H4 (cell line): ENCODE measurements at places on chromosomes 3 and 15.
A peak's percentile ranks its signal among the peaks of the same experiment; 100 is the strongest.

- no peak for DNase-seq
Observed at GRCh38 chr15:70058642-70059360, 38.9 kb downstream of the TLE3 start.

GRCh38 chr3:16177962-16178627, 3.6 kb downstream of the GALNT15 start:
- peak; percentile 74 for DNase-seq

- DNase-seq = no peak
Observed at GRCh38 chr3:144864646-144865045, 893.0 kb downstream of the DIPK2A start.

DNA sequence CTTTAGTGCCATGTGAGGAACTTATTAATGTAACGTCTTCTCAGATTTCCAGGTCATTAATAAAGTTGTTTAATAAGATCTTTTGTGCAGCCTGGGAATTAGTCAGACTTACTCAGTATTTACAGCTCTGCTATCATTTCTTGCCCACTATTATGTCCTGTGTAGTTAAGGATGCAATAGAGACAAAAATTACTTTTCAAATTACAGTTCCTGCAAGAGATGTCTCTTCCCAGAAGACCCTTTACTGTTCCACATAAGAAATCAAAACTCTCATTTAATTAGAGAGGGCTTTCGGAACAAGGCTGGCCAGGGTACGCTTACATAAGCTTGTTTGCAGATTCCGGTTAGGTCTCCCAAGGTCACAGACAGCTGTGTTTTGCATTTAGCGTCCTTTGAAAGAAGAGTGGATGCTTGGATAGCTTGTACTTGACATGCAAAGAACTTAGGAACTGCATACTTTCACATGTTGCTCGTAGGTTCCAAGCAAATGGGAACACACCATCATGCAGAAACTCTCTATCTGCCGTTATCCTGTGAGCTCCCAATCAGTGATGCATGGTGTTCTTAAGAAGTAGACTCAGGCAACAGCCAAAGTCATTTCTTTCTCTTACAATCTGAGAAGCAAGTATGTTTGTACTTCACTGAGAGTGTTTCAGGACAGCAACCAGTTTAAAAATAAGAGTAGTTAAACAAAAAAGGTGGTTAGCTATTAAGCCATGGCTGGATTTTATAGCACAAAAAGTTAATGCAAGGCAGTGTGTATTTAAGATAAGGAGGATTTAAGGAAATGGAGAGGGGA, 37.4 kb downstream of the FILIP1L start:
- DNase-seq = no peak

DNA sequence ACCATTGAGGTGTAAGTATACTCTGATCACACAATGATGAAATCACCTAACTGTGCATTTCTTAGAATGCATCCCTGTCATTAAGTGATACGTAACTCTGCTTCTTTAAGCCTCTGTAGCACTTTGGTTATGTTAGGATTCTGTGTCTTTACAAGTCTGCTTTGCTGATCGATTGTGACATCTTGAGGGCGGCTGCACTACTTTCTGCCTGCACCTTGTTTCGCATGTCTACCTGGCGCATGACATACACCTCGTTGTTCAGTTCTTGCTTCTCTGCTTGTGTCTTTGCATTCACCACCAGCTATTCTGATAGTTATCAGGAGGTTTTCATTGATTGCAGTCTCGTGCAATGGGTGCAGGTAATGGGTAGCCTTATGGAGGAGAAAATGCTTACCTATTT, 32.7 kb downstream of the IGF1R start:
- no peak for DNase-seq

DNA sequence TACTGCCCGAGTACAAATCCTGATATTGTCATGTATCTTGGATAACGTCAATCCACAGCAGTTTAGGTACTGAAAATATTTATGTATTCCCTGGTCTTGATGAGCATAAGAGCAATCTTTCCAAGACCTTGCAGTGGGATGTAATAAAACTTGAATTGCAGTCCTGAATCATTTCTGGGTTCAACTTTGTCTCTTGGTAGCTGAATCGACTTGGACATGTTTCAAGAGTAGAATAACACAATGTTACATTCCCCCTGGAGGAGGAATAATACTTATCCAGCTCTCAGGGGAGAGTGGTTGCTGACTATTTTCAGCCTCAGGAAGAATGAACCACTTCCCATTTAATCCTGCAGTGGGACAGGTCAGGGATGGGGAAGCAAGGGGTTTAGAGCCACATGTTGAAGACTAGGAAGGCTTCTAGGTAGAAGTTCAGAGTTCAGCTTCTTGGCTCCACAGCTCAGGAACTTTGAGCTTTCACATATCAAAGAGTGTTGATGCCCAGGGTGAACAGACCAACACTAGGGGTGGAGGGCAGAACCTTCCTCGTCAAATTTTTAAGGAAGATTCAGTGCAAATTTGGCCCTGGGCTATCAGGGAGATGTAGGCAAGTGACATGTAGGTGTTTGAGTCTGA, 43.4 kb upstream of the GPD1L start:
- no peak for DNase-seq

- no peak for DNase-seq
Observed at GRCh38 chr3:144270100-144270499, 298.5 kb downstream of the DIPK2A start.

- DNase-seq = no peak
Observed at GRCh38 chr3:130894130-130894985, 474 bp downstream of the ATP2C1 start.

DNA sequence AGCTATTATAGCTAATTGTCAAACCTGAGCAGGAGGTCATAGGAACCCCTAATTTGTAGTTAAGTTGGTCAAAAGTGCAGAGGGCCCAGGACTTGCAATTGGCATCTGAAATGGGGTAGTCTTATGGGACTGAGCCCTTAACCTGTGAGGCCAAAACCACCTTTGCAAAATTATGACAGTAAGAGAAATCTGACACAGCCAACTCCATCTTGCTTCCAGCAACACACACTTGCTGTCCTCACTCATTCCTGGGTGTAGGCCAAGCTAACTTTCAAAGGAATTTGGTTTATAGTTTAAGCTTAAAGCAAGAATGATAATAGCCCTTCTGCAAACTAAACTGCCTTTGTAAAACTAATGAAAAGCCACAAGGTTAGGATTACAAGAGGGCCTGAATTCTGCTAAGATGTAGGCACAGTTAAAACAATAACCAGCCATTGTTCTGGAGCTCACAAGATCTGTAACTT, 57.6 kb upstream of the FRMD4B start:
- peak; percentile 33 for DNase-seq

DNA sequence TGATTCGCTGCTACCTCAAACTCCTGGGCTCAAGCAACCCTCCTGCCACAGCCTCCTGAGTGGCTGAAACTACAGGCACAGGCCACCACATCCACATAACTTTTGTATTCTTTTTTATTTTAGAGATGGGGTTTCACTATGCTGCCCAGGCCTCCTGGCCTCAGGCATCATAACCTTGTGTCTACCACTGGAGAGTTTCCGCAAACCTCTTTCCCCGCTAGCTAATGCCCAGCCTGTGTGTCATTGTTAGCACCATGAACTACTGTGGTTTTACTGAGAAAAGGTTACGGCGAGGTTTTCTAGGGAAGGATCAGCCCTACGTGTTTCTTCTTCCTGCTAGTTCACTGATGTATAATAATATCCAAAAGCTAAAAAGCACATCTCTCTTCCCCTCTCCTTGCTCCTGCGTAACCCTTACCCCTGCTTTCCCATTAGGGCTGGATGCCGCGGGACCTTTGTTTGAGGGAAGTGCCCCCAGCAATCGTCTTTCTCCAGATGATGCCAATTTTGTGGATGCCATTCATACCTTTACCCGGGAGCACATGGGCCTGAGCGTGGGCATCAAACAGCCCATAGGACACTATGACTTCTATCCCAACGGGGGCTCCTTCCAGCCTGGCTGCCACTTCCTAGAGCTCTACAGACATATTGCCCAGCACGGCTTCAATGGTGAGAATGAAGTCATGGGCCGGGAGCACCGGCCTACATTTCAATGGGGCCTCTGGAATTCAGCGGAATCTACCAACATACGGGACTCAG, 113.7 kb downstream of the LIPC start:
- DNase-seq = no peak

DNA sequence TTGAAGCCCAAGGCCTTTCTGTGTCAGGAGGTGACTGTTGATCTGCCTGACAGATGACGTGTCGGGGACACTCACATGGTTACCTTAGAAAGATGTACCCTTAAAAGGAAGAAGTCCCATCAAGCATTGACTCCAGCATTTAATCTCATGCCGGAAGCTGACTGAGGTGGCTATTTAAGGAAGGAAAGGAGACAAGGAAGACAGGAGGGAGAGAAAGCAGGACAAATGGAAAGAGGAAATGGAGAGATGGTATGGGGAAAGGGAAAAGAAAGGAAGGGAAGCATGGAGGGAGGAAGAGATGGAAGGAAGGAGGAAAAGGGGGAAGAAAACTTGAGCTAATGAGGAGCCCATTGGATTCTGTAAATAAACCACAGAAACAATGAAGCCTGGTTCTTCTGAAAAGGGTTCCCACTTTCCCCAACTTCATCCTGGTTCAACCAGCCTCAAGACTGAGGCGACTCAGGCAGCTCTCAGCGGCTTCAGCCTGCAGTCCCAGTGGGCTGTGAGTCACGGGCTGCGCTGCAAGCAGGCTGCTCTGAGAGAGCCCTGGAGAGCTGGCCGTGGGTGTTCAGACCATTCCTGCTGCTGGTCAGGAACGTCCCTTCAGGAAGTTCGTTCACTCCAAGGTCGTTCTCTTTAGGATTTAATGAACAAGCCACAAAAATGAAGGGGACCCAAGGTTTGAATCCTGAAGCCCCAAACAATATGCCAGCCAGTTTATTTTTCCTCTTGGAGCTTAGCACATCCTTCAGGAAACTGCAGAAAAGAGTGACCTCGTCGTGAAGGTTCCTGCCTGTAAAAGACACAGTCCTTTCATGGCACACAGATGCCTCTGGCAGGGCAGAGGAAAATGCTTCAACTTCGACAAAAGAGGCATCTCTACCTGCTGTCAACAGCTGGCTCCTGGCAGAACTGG, 69.6 kb upstream of the THBS1 start:
- peak; percentile 56 for DNase-seq

- DNase-seq = no peak
Observed at GRCh38 chr3:186268616-186269448, 93.2 kb downstream of the DGKG start.

GRCh38 chr3:176120507-176120906, 1076.8 kb downstream of the TBL1XR1 start:
- no peak for DNase-seq

DNA sequence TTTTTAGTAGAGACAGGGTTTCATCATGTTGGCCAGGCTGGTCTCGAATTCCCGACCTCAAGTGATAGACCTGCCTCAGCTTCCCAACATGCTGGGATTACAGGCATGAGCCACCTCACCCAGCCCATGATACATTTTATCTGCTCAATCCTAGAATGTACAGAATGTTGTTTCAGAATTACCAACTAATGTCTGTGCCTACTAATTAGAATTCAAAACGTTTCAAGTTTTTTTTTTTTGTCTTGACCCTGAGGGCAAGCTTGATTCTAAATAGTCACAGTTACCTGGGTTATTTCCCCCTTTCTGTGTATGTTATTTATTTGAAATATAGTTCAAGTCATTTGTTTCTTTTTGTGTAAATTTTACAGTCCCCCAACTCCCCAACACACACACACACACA, 5.3 kb upstream of the KIF23 start:
- DNase-seq = no peak

DNA sequence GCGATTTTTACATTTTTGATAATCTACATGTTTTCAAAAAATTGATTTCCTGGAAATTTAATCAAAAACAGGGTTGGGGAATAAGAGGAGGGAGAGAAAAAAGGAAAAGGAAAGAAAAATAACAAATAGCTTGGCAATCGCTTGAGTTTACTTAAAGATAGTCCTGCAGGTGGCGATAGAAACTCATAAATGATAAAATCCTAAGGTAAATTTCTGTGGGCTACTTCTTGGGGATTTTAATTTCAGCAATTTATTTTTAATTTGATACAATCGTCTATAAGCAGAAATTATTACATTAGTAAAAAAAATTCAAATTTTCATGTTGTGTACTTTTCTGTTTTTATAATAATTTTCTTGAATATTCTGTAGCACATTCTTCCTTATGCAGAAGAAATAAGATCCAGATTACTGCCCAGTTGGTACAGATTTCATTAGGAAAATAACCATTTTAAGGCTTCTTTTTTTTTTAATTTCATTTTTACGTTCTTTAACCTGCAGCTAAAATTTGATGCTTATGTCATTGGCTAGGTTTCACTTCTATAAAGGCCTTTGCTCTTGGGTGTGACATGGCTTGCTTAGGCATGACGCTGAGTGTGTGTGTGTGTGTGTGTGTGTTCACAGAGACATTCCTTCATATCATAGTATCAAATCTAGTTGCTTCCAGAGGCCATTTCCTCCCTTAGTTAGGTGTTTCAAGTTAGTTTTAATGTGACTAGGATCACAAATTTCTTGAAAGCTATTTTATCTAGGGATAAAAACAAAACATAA, 181.8 kb downstream of the MCTP2 start:
- DNase-seq = no peak

DNA sequence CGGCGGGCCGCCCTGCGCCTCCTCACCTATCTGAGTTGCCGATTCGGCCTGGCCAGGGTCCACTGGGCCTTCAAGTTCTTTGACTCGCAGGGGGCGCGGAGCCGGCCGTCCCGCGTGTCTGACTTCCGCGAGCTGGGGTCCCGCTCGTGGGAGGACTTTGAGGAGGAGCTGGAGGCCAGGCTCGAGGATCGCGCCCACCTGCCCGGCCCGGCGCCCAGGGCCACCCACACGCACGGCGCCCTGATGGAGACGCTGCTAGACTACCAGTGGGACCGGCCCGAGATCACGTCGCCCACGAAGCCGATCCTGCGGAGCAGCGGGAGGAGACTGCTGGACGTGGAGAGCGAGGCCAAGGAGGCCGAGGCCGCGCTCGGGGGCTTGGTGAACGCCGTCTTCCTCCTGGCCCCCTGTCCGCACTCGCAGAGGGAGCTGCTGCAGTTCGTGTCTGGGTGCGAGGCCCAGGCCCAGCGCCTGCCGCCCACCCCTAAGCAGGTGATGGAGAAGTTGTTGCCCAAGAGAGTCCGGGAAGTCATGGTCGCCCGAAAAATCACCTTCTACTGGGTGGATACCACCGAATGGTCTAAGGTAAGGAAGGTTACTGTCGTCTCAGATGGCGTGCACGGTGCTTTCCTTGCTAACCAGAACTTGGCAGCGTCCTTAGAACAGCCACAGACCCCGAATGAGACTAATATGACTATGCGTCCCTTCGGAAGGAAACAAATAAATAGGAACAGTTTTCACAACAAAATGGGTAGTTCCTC, 567 bp downstream of the TICRR start:
- DNase-seq = no peak

DNA sequence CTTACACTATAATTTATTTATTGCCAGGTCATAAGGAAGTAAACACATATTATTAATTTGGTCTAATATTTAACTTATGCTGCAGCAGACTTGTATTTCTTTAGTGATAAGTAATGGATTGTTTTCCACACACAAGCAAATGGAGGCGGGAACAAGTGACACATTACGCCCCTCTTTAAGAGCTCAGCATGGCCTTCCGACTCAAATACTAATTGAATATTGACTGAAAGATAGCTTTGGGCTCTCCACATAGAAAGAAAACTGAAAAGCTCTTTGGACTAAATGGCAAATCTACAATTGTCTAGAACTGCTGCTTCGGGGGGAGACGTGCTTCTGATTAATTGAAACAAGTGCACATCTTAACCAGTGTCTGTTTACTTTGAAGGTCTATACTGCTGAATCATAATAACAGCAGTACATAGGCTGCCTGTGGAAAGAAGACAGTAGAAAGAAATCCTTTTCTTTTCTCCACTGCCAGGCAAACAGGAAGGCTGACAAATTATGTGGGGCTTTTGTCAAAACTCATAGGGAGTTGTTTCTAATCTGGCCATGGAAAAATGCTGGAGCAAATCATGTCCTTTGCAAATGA, 15.9 kb downstream of the CADPS start:
- no peak for DNase-seq

GRCh38 chr3:122353893-122354401, 28.9 kb downstream of the CSTA start:
- DNase-seq = no peak
